ENCODE measurements at places on chromosomes 7 and 10.

GRCh38 chr7:93194386-93194785 is 31.9 kb downstream of the HEPACAM2 start:
- no peak for DNase-seq

- DNase-seq: no peak
Measured at GRCh38 chr10:129936266-129936922, 27.7 kb downstream of the EBF3 start.

DNA sequence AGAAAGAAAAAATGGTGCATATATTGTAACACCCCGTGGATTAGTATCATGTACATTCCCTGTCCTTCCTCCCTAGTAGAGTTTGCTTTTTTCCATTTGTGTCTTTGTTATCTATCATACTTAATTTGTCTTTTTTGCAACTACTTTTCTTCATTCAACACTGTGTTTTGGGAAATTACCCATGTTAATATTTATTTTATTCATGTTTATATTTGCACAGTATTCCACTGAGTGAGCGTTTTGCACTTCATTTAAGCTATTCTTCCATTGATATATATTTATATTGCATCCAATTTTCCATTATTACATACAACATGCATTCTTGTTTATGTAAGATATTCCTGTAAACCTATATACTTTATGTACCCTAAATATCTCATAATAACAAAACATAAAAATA is 57.6 kb upstream of the FAM171A1 start:
- no peak for DNase-seq

- DNase-seq: no peak
Measured at GRCh38 chr7:45082031-45082830, 6.5 kb downstream of the NACAD start.

DNA sequence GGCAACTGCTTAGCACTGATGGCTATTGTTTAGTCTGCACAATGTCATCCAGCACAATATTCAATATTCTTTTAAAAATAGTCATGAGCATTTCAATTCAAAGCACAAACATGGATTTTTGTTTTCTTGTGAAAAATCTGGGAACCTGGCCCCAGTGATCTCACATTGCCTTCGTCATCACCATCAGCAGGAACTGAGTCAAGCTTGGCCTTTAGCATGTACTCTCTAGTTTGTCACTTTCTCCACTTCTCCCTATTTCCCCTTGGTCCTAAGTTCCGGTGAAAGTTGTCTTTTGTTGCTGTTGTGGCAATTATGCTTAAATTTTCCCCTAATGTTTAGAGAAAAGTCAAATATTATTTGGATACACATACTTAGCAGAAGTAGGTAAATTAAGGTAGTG is 252.9 kb upstream of the SORCS1 start:
- DNase-seq: no peak

- DNase-seq: no peak
Measured at GRCh38 chr7:17994079-17994850, 33.4 kb downstream of the PRPS1L1 start.

DNA sequence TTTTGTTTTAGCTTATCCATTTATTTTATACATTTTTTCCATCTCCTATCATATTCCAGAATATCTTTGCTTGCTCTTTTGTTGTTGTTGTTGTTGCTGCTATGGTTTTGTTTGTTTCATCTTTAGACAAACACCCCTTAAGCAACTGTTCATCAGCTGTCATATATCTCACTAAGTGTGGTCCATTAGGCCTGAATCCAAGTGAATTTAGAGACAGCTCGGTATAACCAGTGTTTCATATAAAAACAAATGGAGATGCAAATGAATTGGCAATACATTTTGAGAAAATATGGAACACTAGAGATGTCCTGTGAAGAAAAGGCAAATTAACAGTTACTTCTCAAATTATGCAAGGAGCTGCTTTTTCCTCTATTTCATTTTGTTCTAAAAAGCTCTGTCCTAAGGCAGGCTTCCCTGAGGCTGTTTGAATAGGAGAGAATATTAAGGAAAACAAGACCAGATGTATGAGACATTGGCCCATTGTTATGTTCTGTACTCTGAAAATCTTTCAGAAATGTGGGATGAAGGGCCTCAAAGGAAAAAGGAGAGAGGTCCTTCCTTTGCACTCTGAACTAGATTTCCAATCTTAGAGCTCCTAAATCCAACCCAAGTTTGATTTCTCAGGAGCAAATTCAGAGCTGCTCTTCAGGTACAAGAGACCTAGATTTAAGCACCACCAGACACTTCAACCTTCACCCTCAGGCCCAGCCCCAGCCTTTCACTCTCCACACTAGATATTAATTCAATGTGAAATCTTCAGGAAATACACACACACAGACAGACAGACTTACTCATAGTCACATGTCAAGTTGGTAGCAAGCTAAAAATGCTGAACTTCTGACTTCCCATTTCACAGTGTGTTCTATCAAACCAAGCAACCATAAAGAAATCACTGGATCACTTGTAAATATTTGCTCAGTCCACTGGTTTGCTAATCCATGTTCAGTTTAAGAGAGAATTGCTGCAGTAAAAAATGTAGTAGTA is 5.4 kb downstream of the TFEC start:
- no peak for DNase-seq
